ENCODE measurements at places on chromosomes 11 and 22.

- H3K4me3 ChIP-seq = no peak overlapping the region
- H3K27me3 ChIP-seq = no peaks in the 10 kb centered on the region
- H3K4me1 ChIP-seq = peaks cover 17% of the 10 kb centered on the region
- H3K27ac ChIP-seq = no peak overlapping the region
- no peak for DNase-seq
These were observed 39.9 kb downstream of the PTPRJ start for GRCh38 chr11:48020092-48020755.

- no peaks in the 10 kb centered on the region for H3K4me1 ChIP-seq
- H3K27me3 ChIP-seq = no peaks in the 10 kb centered on the region
- DNase-seq = no peak
- H3K27ac ChIP-seq = no peak overlapping the region
- H3K4me3 ChIP-seq = no peak overlapping the region
These were observed 38.6 kb upstream of the BMAL1 start for GRCh38 chr11:13238879-13239514.

GRCh38 chr11:66686801-66687750, 9.4 kb upstream of the RBM4B start:
- H3K4me1 ChIP-seq = no peaks in the 10 kb centered on the region
- H3K27ac ChIP-seq = no peak overlapping the region
- H3K27me3 ChIP-seq = no peaks in the 10 kb centered on the region
- DNase-seq = no peak
- H3K4me3 ChIP-seq = no peak overlapping the region
- peaks cover 49% of the 10 kb centered on the region for H3K36me3 ChIP-seq

GRCh38 chr11:133134314-133135173, 397.8 kb downstream of the OPCML start:
- H3K27me3 ChIP-seq = no peaks in the 10 kb centered on the region
- DNase-seq = peak; percentile 77
- H3K4me3 ChIP-seq = no peak overlapping the region
- peaks cover 7% of the 10 kb centered on the region for H3K4me1 ChIP-seq
- no peaks in the 10 kb centered on the region for H3K36me3 ChIP-seq

- H3K4me1 ChIP-seq = no peaks in the 10 kb centered on the region
- no peak for DNase-seq
- no peak overlapping the region for H3K27ac ChIP-seq
- H3K4me3 ChIP-seq = no peak overlapping the region
- no peaks in the 10 kb centered on the region for H3K36me3 ChIP-seq
These were observed 837.3 kb downstream of the TBC1D22A start for GRCh38 chr22:47599753-47600152.

- H3K27me3 ChIP-seq = no peaks in the 10 kb centered on the region
- no peaks in the 10 kb centered on the region for H3K36me3 ChIP-seq
- H3K4me3 ChIP-seq = no peak overlapping the region
- no peaks in the 10 kb centered on the region for H3K4me1 ChIP-seq
These were observed 36.8 kb downstream of the KIRREL3 start for GRCh38 chr11:126963603-126964363.

GRCh38 chr11:30960387-30960992, 374.3 kb upstream of the MPPED2 start:
- H3K4me3 ChIP-seq = no peak overlapping the region
- no peaks in the 10 kb centered on the region for H3K36me3 ChIP-seq
- no peak overlapping the region for H3K27ac ChIP-seq
- no peak for DNase-seq
- H3K4me1 ChIP-seq = no peaks in the 10 kb centered on the region

GRCh38 chr22:17334059-17334458, 35.2 kb upstream of the CECR2 start:
- DNase-seq = no peak
- no peaks in the 10 kb centered on the region for H3K4me1 ChIP-seq
- H3K27me3 ChIP-seq = no peaks in the 10 kb centered on the region
- no peaks in the 10 kb centered on the region for H3K36me3 ChIP-seq
- H3K4me3 ChIP-seq = no peak overlapping the region

- no peak overlapping the region for H3K27ac ChIP-seq
- H3K4me3 ChIP-seq = no peak overlapping the region
- no peaks in the 10 kb centered on the region for H3K36me3 ChIP-seq
- H3K4me1 ChIP-seq = no peaks in the 10 kb centered on the region
These were observed 432.1 kb downstream of the BRD1 start for GRCh38 chr22:49395617-49396016.

DNA sequence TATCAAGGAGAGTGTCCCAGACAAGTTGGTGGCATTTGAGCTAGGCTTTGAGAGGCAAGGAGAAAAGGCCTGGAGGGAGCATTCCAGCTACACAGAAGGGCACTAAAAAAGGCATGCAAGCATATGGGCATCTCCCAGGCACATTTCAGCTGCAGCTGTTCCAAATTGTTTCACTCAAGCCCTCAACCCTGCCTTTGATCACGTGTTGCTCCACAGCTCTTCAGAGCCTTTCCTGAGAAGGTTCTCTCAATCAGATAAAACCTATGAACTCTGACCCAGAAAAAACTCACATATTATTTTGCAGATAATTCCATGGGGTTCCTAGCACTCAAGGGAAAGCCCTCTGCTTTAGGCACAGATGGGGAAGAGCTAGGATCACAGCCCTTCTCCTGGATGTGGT, 24.4 kb upstream of the HSPA8 start:
- H3K4me1 ChIP-seq = no peaks in the 10 kb centered on the region
- no peak overlapping the region for H3K27ac ChIP-seq
- no peaks in the 10 kb centered on the region for H3K36me3 ChIP-seq
- no peaks in the 10 kb centered on the region for H3K27me3 ChIP-seq
- no peak overlapping the region for H3K4me3 ChIP-seq

DNA sequence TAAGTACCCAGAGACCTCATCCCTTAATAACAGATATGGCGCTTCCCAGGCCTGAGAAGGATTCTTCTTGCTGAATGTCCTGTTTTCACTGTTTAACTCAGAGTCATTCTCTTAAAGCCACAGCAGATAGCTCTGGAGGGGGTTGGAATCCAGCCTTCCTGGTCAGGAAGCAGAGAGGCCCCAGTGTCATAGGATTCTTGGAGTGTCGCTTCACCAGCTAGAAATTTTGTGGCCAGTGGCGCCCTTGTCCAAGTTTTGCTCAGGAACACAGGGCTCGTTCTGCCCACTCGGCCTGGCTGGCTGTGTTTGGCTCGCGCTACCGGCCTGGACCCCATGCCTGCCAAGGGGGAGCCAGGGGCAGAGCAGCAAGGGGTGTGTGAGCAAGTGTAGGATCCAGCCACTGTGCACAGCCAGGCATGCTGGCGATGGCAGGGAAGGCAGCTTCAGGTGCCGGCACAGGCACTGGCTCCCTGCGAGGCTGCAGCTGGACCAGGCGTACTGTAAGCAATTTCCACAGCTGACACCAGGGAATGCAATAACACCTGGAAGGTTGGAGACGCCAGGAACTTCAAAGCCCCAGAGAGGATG, 214.8 kb upstream of the SESN3 start:
- H3K36me3 ChIP-seq = no peaks in the 10 kb centered on the region
- no peak overlapping the region for H3K27ac ChIP-seq
- H3K27me3 ChIP-seq = no peaks in the 10 kb centered on the region
- H3K4me3 ChIP-seq = no peak overlapping the region

- no peak overlapping the region for H3K27ac ChIP-seq
- no peak for DNase-seq
- H3K4me3 ChIP-seq = no peak overlapping the region
- H3K36me3 ChIP-seq = no peaks in the 10 kb centered on the region
- peaks cover 5% of the 10 kb centered on the region for H3K4me1 ChIP-seq
These were observed 47.7 kb upstream of the EMID1 start for GRCh38 chr22:29157759-29158535.

GRCh38 chr22:50220603-50221409, 20.0 kb downstream of the SELENOO start:
- H3K27me3 ChIP-seq = no peaks in the 10 kb centered on the region
- H3K4me1 ChIP-seq = no peaks in the 10 kb centered on the region
- DNase-seq = no peak
- H3K27ac ChIP-seq = no peak overlapping the region
- H3K36me3 ChIP-seq = peaks cover 39% of the 10 kb centered on the region

GRCh38 chr22:25382762-25383161, 163.3 kb downstream of the CRYBB2 start:
- 0 out of 2 replicates have a peak, but pooled peaks cover 5% of the 10 kb centered on the region for H3K36me3 ChIP-seq
- H3K4me1 ChIP-seq = peaks cover 36% of the 10 kb centered on the region
- H3K27me3 ChIP-seq = no peaks in the 10 kb centered on the region
- DNase-seq = no peak

GRCh38 chr11:99320769-99321290, 300.1 kb downstream of the CNTN5 start:
- DNase-seq = no peak
- no peak overlapping the region for H3K27ac ChIP-seq
- no peaks in the 10 kb centered on the region for H3K4me1 ChIP-seq
- no peak overlapping the region for H3K4me3 ChIP-seq
- no peaks in the 10 kb centered on the region for H3K36me3 ChIP-seq

DNA sequence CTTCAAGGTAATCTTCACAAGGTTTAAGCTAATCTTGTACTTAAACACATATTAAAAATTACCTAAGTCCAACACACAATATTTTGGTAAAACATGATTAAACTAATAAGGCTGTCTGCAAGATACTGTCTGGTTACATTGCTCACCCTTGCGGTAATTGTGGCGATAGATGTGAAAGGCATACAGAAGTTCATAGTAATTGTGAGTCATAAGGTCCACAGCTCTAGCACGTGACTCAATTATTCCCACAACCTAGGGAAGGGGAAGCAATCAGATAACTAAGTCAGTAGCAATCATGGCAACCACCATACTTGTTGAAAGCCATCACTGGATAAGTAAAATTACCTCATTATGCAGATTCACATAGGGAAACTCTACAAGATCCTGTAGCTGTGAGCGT, 30.5 kb upstream of the FNBP4 start:
- no peaks in the 10 kb centered on the region for H3K27me3 ChIP-seq
- H3K36me3 ChIP-seq = peaks cover 86% of the 10 kb centered on the region
- no peaks in the 10 kb centered on the region for H3K4me1 ChIP-seq
- H3K27ac ChIP-seq = no peak overlapping the region
- DNase-seq = no peak

DNA sequence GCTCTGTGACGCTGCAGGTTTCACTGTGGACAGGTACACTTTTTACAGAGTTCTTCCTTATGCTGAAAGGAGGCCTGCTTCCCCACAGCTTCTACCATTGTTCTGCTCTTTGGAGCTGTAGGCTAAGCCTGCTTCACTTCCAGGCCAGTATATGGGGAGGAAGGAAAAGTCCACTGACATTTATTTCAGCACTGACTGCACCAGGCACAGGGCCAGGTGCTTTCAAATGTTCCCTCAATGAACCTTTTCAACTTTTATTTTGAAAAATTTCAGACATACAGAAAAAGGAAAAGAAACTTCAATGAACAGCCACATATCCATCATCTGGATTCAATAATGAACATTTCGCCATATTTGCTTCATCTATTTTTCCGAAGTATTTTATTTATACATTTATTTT, 22.0 kb downstream of the POU2F3 start:
- no peak overlapping the region for H3K4me3 ChIP-seq
- no peak for DNase-seq
- H3K27me3 ChIP-seq = no peaks in the 10 kb centered on the region
- H3K27ac ChIP-seq = no peak overlapping the region
- no peaks in the 10 kb centered on the region for H3K36me3 ChIP-seq
- peaks cover 2% of the 10 kb centered on the region for H3K4me1 ChIP-seq

DNA sequence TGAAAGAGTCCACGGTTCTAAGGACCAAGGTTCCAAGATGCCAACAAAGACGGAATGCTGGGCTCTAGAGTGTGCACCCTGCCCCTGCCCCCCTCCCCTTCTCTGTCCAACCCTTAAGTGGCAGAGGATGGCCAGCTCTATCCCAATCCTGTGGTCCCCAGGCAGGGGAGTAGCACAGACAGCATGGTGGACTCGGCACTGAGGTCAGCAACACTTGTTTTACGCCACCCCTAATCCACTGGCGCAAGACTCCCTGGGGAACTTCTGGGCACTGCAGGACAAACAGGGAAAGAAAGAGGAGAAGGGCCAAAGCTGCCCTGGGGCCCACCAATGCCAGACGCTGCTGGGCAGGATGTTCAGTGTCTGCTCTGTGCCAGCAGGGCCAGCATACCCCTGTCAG, 18.9 kb downstream of the GDPD5 start:
- no peak for DNase-seq
- no peak overlapping the region for H3K4me3 ChIP-seq
- H3K4me1 ChIP-seq = no peaks in the 10 kb centered on the region
- H3K27ac ChIP-seq = no peak overlapping the region
- no peaks in the 10 kb centered on the region for H3K27me3 ChIP-seq
- H3K36me3 ChIP-seq = no peaks in the 10 kb centered on the region
